Breast epithelium (tissue), 4 donors: ENCODE measurements at places on chromosomes 13 and 19.
A peak's percentile ranks its signal among the peaks of the same experiment; 100 is the strongest.

DNA sequence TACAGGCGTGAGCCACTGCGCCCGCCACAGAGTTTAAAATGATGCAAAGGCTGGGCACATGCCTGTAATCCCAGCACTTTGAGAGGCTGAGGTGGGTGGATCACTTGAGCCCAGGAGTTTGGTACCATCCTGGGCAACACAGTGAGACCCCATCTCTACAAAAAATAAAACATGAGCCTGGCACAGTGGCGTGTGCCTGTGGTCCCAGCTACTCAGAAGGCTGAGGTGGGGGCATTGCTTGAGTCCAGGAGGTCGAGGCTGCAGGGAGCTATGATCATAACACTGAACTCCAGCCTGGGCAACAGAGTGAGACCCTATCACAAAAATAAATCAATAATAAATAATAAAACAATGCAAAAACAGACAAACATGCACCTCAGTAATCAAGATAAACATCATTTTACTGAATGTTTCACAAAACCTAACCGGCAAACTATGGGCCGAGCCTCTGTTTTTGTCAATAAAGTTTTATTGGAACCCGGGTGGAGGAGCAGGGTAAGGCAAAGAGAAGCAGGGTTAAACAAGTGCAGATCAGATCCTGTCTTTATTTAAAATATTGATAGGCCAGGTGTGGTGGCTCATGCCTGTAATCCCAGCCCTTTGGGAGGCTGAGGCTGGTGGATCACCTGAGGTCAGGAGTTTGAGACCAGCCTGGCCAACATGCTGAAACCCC, 2.0 kb upstream of the PEAK3 start:
- H3K4me1 ChIP-seq = no peaks in the 10 kb centered on the region
- H3K27ac ChIP-seq = no peak overlapping the region
- no peak overlapping the region for H3K4me3 ChIP-seq
- no peaks in the 10 kb centered on the region for H3K36me3 ChIP-seq
- H3K27me3 ChIP-seq = peaks cover 8% of the 10 kb centered on the region

DNA sequence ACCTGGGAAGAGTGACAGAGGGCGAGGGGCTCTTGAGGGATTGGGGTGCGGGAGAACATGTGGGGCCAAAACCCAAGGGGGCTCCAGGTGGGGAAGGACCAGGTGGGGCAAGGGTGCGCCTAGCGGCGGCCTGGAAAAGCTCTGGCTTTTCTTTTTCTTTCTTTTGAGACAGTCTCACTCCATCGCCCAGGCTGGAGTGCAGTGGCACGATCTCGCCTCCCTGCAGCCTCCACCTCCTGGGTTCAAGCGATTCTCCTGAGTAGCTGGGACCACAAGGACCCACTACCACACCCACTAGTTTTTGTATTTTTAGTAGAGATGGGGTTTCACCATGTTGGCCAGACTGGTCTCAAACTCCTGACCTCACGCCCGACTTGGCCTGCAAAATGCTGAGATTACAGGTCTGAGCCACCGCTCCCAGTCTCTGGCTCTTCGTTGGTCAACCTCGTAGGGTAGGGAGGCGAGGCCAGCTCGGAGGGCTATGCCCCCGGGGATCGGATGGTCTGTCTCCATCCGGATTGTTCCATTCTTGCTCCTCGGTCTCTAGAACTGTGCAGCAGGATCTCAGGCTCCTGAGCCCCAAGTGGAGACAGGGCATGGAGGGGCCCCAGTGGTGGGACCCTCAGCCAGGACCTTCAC, 3.7 kb downstream of the GADD45B start:
- H3K36me3 ChIP-seq = no peaks in the 10 kb centered on the region
- DNase-seq = no peak

DNA sequence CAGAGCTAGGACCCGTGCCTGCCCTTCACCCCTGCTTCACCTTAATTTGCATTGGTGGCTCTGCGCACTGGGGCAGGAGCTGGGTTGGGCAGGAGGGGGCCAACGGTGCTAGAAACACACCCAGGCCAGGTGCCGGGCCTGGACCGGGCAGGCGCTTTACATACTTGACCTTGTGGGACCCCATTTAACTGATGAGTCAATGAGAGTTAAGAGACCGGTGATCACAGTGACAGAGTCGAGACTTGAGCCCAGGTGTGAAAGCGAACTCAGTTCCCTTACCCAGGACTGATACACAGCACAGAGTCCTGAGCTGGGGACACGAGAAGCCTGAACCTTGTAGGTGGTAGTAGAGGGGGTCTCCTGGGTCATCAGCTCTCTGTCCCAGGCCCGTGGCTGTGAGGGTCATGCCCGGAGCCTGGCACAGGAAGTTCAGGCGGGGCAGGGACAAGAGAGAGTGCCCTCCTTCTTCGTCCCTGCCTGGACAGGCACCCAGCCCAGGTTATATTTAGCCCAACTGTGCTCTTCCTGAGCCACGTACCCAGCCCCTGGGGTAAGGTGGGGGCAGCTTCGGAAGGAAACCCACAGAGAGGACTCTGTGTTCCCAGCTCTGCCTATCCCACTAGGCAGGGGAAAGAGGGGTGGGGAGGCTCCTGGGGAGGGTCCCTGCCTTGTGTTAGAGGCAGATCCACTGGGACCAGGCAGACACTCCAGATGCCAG, 1.9 kb downstream of the PRX start:
- H3K36me3 ChIP-seq = no peaks in the 10 kb centered on the region
- H3K4me1 ChIP-seq = no peaks in the 10 kb centered on the region
- DNase-seq = peak; percentile 62
- H3K27ac ChIP-seq = peak overlapping the region; percentile 85
- H3K27me3 ChIP-seq = no peaks in the 10 kb centered on the region
- H3K4me3 ChIP-seq = no peak overlapping the region

- H3K36me3 ChIP-seq = no peaks in the 10 kb centered on the region
- no peak overlapping the region for H3K4me3 ChIP-seq
- no peak overlapping the region for H3K27ac ChIP-seq
- DNase-seq = no peak
- H3K27me3 ChIP-seq = no peaks in the 10 kb centered on the region
These were observed 133.9 kb downstream of the AKAP11 start for GRCh38 chr13:42405665-42406390.

DNA sequence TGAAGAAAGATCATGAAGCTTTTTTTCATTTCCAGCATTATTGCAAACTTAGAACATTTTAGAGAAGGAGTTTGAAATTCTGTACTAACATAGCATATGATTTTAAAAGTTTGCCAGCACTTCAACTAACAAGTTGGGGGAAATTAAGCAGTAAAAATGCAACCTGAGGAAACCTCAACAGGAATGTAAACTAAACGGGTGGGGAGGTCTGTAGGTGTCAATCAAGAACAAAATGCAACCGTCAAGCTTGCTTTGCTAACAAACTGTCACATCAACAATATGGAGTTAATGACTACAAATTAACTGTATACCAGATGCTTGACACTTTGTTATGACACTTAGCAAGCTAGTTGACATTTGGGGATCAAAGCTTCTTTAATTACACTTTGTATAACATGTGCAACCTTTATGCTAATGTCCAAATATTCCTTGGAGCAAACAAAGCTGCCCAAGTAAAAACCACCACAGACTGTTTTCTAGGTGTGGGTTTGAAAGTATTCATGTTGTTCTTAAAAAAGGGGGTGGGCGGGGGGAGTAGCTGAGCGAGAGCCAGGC, 52.1 kb downstream of the DACH1 start:
- H3K36me3 ChIP-seq = no peaks in the 10 kb centered on the region
- no peak overlapping the region for H3K27ac ChIP-seq
- H3K4me1 ChIP-seq = no peaks in the 10 kb centered on the region

DNA sequence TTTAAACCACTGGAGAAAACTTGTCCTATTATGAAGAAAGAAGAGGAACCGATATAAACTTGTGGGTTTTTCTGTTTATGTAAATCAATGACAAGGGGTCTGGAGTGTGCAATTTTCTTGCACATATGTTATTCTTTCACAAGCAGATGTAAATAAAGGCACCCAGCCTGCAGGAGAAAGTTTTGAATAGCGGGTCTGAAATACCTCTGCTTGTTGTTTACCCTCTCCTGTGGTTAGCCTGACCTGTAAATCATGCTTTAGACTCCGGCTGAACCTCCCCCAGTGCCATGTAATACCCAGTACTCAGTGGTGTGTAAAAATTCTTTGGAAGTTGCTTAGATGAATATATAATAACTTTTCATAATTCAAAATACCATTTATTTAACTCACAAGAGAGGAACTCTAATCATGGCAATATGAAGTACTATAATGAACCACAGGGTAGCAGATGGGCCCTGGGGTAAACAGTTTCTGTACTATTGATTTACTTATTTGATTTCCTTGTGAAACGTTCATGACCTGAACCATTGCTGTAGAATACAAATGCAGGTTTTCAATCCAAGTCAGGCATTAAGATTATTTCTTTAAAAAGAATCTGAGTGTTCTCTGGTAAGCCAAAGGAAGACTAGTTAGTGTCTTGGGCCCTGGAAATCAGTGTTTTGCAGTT, 245.1 kb downstream of the LMO7 start:
- no peak overlapping the region for H3K4me3 ChIP-seq
- H3K27me3 ChIP-seq = no peaks in the 10 kb centered on the region
- no peak for DNase-seq

DNA sequence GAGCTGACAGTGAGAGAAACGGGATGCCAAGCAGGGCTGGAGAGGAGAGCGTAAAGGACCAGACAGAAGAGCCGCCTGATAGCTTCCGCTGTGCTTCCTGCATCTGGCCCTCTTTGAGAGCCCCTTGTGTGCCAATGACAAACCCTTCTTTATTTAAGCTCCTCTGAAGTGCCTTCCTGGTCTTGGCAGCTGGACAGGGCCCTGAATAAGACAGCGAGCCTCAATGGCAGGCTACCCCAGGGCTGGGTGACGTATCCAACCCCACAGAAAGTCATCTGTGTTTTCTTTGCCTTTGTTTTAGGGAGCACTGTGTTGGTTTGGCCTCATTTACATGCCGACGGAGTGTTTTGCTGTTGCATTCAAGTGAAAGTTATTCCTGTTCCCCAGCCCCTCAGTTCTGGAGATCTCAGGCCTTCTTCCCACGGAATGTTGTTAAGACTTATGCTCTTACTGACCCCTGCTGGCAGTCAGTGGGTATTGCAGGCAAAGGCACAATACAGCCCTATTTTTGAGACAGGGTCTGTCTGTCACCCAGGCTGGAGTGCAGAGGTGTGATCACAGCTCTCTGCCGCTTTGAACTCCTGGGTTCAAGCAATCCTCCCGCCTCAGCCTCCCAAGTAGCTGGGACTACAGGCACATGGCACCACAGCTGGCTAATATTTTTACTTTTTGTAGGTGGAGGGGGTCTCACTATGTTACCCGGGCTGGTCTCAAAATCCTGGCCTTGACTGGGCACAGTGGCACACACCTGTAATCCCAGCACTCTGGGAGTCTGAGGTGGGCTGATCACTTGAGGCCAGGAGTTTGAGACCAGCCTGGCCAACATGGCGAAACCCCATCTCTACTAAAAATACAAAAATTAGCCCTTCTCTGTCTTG, 16.8 kb downstream of the CCL25 start:
- no peak overlapping the region for H3K27ac ChIP-seq
- H3K4me1 ChIP-seq = no peaks in the 10 kb centered on the region
- no peak overlapping the region for H3K4me3 ChIP-seq

DNA sequence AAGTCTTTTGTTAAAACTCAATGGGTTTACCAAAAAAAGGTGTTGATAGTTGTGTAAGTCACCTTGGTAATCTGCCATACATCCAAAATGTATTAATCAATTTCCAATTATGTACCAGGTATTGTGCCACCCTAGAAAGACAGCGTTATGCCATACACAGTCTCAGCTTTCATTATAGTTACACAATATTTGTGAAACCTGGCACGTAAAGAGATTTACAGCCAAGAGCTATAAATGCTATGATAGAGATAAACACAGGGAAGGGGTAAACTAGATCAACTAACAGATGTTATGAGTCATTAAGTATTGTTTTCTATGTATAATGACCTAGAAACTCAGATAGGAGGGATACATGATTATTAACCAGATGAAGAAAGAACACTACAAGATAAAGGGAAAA, 725.6 kb upstream of the SLITRK5 start:
- H3K4me1 ChIP-seq = no peaks in the 10 kb centered on the region
- no peak overlapping the region for H3K4me3 ChIP-seq
- H3K36me3 ChIP-seq = no peaks in the 10 kb centered on the region
- DNase-seq = no peak
- no peaks in the 10 kb centered on the region for H3K27me3 ChIP-seq

DNA sequence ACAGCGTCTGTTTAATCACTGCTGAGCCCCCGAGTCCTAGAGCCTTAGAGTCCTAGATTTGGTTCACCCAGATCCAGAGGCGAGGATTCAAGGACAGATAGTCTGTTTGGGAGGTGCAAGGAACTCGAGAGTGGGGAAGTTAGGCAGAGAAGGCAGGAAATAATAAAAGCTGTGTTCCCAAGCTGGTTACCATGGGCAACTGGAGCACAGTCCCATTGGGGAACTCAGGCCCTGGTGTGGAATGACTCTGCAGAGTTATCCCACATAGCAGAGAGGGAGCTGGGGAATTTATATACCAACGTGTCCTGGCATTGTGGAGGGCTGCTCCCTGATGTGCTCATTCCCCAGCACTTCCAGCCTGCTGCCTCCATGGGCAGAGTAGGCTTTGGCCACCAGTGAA, 9.7 kb downstream of the IGSF23 start:
- no peaks in the 10 kb centered on the region for H3K27me3 ChIP-seq

DNA sequence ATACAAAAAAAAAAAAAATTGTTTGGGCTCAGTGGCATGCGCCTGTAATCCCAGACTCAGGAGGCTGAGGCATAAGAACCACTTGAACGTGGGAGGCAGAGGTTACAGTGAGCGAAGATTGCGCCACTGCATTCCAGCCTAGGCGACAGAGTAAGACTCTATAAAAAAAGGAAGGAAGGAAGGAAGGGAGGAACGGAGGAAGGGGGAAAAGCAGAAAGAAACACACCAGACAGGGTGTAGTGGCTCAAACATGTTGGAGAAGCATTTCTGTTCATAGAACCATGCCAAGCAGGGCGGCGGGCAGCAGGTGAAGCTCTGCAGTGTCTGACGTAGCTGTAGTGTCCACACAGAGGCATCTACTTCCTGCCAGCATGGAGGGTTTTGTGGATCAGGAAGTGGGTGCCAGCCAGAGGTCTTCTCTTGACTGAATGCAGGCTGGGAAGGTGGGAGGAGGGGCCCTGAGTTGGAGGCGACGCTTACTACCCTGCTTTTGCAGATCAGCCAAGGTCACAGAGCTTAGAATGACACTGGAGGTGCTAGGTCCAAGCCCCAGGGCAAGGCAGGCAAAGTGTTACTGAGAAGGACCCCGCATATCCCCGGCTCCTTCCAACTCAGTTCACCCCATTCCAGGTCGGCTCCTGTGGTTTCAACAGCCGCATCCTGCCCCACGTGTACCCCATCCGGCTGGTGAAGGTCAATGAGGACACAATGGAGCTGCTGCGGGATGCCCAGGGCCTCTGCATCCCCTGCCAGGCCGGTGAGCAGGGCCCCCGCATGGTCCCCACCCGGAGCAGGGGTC, 11.6 kb upstream of the PGLS start:
- peak; percentile 68 for DNase-seq
- no peaks in the 10 kb centered on the region for H3K36me3 ChIP-seq
- H3K27me3 ChIP-seq = no peaks in the 10 kb centered on the region
- no peaks in the 10 kb centered on the region for H3K4me1 ChIP-seq
- H3K27ac ChIP-seq = peak overlapping the region; percentile 90
- H3K4me3 ChIP-seq = peak overlapping the region; percentile 9

GRCh38 chr19:28463493-28464053, 749.4 kb downstream of the UQCRFS1 start:
- H3K4me3 ChIP-seq = no peak overlapping the region
- DNase-seq = no peak
- H3K27me3 ChIP-seq = no peaks in the 10 kb centered on the region
- H3K4me1 ChIP-seq = peaks cover 2% of the 10 kb centered on the region

- no peaks in the 10 kb centered on the region for H3K4me1 ChIP-seq
- H3K27me3 ChIP-seq = no peaks in the 10 kb centered on the region
- H3K4me3 ChIP-seq = no peak overlapping the region
- no peak overlapping the region for H3K27ac ChIP-seq
- no peaks in the 10 kb centered on the region for H3K36me3 ChIP-seq
- no peak for DNase-seq
These were observed 20.8 kb upstream of the ASF1B start for GRCh38 chr19:14156971-14157717.
